Cortex of kidney (tissue), 1 donor: ENCODE measurements at places on chromosomes 1 and 21.

- no peak for DNase-seq
Observed at GRCh38 chr1:32766328-32766972, 50.7 kb downstream of the YARS1 start.

- DNase-seq = no peak
Observed at GRCh38 chr21:42219606-42220137, 732 bp downstream of the ABCG1 start.

- no peak for DNase-seq
Observed at GRCh38 chr1:173333581-173333980, 126.5 kb upstream of the TNFSF4 start.

GRCh38 chr1:13753636-13754402 lies 53.8 kb downstream of the PRDM2 start:
- DNase-seq = no peak

DNA sequence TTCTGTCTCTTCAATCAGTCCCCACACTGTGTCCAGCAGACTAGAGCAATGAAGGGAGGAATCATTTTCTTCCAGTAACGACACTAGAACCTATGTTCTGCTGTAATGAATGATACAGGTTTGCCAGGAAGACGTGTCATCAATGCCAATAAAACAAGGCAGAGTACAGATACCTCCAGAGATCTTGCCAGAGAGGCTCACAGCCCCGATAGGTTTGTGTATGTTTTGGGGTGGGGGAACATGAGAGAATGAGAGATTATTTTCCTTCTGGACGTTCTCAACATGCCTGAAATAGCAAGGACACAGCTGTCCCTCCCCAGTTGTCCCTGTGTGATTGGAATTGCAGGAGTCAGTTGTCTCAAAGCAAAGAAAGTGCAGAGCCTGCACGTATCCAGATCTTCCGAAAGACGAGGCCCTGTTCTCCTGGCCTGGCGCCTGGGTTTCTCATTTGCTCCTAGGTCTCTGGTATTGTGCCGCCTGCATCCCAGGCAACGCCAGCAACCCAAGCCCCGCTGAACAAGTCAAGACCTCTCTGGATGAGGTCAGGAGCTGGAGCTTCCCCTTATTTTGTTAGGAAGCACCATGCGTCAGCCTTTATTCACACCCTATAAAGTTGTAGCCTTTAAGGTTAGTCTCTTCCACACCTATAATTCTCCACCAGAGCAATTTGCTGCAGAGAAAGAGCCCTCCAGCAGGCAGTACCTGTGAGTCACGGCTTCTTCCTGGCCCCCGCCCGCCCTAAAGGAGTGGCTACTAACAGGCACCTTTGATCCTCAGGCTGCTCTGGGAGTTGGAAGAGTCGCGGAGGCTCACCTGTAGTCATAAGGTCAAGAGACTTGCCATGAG lies 130.5 kb downstream of the TOMM20 start:
- no peak for DNase-seq

- no peak for DNase-seq
Observed at GRCh38 chr1:18326211-18326897, 154.4 kb upstream of the KLHDC7A start.

- no peak for DNase-seq
Observed at GRCh38 chr1:217590598-217590997, 40.3 kb downstream of the GPATCH2 start.

DNA sequence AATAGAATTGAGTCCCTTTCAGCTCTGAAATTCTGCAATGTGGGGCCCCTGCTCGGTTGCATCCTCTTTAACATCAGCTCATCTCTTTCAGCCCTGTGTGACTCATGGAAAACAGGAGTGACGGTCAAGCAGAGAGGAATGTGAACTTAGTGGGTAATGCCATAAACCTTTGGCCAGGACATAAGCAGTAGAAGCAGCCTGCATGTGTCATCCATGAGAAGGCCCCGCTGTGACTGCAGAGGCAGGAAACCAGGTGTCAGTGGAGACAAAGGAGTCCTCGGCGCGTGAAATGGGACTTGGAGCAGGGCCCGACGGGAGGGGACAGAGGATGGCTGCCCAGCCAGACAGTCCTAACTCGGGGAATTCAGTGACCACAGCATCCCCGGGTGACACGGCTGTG lies 21.1 kb upstream of the EPHB2 start:
- DNase-seq = no peak
